ENCODE measurements at places on chromosomes 13 and 19.

- DNase-seq = peak; percentile 24
Measured at GRCh38 chr19:30669329-30670010, 297.3 kb downstream of the ZNF536 start.

GRCh38 chr13:59880468-59880867 lies 283.3 kb downstream of the DIAPH3 start:
- DNase-seq = no peak

GRCh38 chr19:2944403-2944774 lies 382 bp downstream of the ZNF77 start:
- DNase-seq = no peak

DNA sequence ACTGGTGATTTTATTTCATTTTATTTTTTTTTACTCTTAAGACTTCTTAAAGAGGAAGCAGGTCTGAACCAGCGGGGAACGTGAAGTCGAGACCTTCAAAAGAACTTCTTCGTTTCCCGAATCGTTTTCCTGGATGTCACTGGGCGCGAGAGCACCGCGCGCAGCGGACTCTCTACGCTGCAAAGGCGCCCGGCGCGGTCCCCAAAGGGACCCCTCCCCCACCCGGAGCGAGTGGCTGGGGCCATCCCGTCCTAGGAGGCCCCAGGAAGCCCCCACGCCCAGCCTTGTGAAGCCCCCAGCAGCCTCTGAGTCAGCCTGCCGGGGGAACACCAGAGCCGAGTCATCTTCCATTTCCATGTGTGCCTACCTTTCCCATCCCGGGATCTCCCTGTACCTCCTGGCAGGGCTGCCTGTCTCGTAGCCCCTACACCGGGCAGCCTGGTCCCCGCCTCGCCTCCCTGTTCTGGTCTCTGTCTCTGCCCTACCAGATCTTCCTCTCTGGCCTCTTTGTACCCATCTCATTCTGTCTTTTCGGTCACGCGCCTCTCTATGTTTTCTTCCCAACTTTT lies 608 bp downstream of the CD70 start:
- DNase-seq = no peak

GRCh38 chr13:98475522-98475921 lies 101.4 kb downstream of the STK24 start:
- no peak for DNase-seq

DNA sequence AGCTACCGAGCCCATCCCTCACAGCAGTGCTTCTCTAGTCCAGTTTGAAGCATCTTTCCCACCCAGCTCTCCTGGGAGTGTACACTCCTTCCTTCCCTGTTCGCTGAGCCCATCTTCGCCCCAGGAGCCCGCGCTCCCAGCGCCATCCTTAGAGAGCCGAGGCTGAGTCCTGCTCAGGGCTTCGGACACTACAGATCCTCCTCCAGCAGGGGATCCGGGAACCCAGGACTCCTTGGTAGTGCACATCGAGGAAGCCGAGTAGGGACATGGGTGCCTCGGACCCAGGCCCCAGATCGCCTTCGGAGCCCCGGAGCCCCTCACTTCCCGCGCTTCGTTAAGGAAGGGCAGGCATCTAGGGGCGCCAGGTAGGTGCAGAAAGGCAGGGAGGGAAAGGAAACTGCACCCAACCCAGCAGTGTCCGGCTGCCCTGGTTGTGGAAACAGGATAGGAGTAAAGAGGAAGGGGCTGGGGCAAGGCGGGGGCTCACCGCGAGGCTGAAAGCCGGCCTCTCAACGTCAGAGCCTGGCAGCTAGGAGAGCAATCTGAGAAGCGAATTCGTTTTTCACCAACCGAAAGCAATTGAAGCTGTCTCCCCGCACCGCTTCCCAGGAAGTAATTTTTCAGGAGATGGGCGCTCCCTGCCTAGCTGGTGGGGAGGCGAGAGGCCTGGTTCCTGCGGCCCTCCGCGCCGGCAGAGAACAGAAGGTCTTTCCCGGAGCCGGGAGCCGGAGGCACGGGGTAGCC lies 1.0 kb downstream of the PDX1 start:
- DNase-seq = no peak

DNA sequence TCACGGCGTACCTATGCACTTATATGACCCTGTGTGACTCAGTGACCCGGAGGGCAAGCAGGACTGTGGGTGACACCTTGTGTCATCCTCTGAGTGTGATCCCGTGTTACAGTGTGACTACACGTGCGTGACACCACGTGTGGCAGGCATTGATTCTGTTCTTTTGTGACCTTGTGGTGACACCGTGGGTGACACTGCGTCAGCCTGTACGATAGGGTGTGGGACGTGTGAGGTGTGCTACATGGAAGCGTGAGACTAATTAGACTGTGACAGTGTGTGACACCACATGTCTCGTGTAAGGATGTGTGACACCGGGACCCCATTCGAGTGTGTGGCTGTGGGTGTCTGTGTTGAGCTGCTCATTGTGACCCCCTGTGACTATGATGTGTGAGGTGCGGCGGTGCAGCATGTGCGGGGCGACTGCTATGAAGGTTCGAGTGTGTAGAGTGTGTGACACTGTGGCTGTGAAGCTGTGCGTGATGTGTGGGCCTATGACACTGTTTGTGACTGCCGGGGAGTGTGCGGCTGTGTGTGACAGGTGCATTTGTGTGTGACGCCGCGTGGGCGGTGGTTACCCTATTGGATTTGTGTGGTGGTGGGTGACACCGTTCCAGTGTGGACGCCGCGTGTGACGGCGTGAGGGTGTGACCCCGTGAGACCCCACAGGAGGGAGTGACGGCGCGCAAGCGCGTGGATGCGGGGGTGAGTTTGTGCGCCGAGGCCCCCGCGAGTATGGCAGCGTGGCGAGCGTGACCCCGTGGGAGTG lies 399 bp upstream of the SPTBN4 start:
- peak; percentile 63 for DNase-seq

- DNase-seq = no peak
Measured at GRCh38 chr13:95279016-95279415, 22.2 kb downstream of the ABCC4 start.

DNA sequence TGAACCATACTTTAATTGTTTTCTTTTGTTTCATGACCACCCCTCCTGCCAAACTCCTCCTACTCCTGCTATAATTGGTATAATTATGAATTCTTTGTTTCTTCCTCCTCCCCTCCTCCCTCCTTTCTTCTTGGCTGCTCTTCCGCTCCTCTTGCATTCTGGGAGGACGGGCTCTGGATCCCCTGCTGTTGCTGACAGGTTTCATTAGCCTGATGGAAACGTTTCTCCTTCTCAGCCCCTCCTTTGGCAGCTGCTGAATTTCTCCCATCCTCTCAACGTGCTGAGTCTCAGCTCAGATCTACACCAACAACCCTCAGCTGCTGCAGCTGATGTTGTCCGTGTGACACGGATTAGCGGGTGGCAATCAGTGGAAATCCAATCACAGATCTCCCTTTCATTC lies 97.1 kb upstream of the UBAC2 start:
- DNase-seq = no peak

- DNase-seq = no peak
Measured at GRCh38 chr13:72852207-72852606, 70.3 kb downstream of the PIBF1 start.
